NCI-H187 treated with DMSO at 0.1 percent for 48 hours (cell line): ENCODE measurements at places on chromosomes 4 and X.

GRCh38 chr4:134243742-134244713 lies 42.4 kb upstream of the PABPC4L start:
- no peak for DNase-seq

DNA sequence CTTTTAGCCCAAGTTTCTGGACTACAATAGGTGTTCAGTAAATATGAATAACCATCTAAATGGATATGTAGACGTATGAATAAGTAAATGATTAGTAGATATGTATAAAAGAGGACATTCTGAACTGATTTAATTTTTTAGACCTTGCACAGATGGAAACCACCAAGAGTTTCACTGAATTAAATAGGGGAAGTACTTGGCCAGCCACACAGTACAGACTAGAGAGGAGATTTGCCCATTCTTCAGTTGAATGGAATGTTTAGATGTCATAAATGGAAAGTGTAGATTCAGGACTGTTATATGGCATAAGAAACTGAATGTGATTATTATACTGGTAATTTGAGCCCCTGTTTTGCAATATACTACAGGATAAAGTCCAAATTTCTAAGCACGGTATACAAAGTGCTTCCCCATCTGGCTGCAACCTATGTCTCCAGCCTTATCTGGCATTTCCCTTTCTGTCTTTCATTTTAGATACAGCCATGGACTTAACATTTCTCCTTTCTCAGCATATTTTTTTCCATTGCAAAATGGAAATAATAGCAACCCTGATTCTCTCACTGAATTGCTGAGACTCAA lies 137.8 kb upstream of the HS3ST1 start:
- DNase-seq = no peak

DNA sequence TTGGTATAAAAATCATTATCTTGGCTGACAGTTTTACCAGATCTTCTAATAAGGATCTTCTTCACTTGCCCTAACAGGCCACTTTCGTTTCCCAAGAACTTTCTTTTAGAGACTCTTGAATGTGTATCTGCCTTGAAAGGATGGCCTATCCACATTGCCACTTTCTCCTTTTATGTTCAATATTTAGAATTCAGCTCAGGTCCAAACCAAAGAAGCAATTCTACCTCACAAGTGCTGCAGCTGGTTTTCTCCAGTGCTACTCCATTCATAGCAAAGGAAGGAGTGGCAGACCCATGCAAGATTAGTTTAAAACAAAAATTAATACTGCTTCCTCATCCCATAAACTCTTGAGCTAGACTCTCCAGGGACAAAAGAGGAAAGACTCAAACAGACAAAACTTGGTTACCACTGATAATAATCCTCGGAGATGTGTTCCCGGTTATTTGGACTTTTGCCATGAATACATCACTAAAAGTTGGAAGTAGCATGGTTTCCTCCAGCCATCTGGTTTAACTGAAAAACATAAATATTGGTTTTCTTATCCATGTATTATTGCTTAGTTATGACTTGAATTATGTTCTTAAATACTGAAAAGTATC lies 401.8 kb downstream of the PABPC4L start:
- DNase-seq = no peak

GRCh38 chr4:67394879-67395278 lies 150.4 kb downstream of the CENPC start:
- no peak for DNase-seq

- DNase-seq = no peak
Measured at GRCh38 chrX:130418066-130418465, 16.3 kb downstream of the RBMX2 start.

GRCh38 chr4:866761-867390 lies 40.9 kb upstream of the CPLX1 start:
- DNase-seq = no peak

- DNase-seq = no peak
Measured at GRCh38 chr4:139913398-139913990, 240.5 kb downstream of the MAML3 start.

DNA sequence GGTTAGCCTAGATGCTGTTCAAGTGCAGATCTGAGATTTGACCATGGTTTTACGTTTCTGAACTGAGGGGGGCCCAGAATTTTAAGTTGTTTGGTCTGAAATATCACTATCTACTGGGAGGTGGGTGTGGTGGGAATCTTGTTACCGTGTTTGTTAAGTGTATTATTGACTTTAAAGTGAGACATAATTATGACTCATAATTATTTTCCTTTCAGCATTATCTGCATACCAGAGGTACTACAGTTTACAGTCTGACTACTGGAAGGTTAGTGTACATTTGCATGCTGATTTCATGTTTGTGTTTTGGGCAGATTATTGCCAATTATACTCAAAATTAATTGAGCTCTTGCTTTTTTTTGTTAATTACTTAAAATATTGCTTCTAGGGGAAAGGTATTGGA lies 101.5 kb downstream of the KDM6A start:
- no peak for DNase-seq

DNA sequence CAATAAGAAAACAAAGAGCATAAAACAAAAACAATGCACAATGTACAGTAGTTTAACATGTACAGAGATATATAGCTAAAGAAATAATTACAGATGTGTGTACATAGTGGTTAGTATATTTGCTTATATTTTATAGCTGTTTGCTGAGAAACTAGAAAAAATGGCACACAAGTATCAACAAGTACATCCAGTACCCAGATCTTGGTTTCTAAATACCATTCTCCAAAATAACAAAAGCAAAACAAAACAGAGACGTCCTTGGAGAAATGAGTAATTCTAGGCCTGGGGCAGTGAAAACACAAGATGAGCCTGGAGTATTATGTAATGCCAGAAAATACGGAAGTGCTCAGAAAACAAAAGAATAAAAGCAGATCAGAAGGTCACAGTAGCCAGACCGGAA lies 189.6 kb downstream of the TMEM47 start:
- DNase-seq = no peak

DNA sequence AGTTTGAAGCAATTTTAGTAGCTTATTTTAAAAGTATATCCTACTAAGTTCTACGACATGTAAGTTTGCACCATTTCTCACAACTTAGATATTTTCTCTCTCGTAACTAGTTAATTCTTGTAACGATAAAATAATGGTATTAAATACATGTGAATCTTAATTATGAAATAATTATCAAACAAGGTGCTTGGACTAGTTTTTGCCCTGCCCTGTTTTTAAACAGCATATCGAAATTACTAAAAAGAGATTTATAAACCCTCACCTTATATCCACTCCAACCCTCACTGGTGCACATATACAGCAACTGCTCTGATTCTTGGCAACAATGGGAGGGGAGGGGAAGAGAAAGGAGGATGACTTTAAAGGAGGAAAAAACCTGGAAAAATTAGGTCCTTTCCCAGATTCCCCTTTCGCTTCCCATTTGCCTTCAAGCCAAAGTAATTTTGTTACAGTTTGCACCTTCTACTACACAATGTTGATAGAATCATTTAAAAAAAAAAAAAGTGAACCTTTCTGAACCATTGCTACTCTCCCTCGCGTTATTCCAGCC lies 820 bp upstream of the MAB21L2 start:
- no peak for DNase-seq

DNA sequence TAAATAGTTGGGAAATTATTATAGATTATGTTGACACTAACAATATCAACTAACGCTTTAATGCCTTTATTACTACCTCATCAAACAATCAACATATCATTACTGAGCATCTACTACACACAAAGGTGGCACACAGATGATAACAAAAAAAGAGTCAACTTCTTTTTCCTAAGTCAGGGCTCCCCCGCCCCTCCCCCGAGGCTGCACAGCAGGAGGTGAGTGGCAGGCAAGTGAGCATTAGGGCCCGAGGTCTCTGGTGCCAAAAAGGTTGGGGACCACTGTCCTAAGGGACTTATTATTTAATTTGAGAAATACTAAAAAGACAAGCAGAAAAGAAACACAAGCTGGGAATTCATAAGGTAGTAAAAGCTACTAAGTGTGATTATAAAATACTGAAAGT lies 50.3 kb upstream of the MCF2 start:
- no peak for DNase-seq

- DNase-seq = no peak
Measured at GRCh38 chr4:130563185-130563888, 1467.4 kb downstream of the C4orf33 start.

GRCh38 chr4:102061133-102061532 lies 270.6 kb downstream of the BANK1 start:
- DNase-seq = no peak

DNA sequence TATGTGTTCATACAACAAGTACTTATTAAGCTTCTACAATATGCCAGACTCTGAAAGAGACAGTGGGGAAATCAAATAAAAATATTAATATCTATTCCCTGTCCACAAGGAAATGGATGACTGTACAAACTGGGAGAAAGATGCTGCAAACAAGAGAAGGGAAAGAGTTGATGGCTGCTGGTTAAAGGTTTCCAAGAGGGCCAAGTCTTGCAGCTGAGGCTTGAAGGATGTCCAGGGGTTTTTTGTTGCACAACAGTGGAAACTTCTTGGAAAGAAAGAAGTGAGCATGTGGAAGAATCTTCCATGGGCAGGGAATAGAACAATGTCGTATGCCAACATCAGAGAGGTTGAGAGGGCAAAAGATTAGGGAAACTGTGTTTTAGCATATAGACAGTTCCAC lies 95.8 kb downstream of the MID1 start:
- no peak for DNase-seq

DNA sequence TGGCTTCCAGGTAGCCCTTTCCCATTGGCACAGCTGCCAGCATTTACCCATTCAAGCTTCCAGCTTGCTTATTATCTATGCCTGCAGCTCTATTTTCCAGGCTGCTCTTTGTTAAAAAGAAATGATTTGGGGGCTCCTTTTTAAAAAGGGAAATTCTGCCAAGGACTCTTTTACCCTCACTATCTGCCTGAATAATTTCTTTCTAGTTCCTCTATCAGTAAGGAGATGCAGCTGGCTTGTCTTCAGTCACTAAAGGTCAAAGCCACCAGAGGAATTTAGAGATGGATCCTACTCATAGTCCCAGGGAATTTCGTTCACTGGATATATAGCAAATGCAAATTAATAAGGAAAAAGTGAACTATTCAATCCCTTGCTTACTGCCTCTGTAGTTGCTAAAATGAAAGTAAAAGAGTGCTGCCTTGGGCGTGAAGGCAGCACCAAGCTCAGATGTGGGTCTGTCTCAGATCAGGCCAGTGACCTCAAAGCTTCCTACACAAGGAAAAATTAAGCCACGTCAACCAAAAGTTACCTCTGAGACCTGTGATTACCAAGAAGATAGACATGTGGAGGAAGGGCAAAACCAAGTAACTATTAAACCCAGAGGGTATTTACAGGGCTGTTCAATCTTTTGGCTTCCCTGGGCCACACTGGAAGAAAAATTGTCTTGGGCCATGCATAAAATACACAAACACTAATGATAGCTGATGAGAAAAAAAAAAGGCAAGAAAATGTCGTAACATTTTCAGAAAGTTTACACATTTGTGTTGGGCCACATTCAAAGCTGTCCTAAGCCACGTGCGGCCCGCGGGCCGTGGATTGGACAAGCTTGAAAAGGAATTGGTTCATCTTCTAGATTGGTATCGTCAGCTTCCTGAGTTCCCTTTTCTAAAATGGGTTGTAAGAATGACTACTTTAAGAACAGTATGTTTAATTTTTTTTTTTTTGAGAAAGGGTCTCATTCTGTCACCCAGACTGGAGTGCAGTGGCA lies 5.3 kb downstream of the ARSF start:
- DNase-seq = no peak

GRCh38 chrX:66007851-66008250 lies 32.0 kb downstream of the VSIG4 start:
- no peak for DNase-seq

DNA sequence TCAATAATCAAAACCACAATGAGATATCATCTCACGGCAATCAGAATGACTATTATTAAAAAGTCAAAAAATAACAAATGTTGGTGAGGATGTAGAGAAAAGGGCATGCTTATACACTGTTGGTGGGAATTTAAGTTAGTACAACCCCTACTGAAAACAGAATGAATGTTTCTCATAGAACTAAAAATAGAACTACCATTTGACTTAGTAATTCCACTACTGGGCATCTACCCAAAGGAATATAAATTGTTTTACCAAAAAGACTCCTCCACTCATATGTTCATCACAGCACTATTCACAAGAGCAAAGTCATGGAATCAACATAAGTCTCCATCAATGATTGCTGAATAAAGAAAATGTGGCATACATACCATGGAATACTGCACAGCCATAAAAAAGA lies 278.1 kb upstream of the ARSJ start:
- DNase-seq = no peak

GRCh38 chr4:55928846-55929245 lies 19.9 kb upstream of the CEP135 start:
- DNase-seq = no peak

- peak; percentile 0 for DNase-seq
Measured at GRCh38 chrX:8139716-8140115, 31.4 kb downstream of the VCX2 start.

- no peak for DNase-seq
Measured at GRCh38 chr4:144647095-144647561, 1.2 kb downstream of the HHIP start.

- DNase-seq = no peak
Measured at GRCh38 chr4:125547836-125548235, 233.1 kb downstream of the FAT4 start.

DNA sequence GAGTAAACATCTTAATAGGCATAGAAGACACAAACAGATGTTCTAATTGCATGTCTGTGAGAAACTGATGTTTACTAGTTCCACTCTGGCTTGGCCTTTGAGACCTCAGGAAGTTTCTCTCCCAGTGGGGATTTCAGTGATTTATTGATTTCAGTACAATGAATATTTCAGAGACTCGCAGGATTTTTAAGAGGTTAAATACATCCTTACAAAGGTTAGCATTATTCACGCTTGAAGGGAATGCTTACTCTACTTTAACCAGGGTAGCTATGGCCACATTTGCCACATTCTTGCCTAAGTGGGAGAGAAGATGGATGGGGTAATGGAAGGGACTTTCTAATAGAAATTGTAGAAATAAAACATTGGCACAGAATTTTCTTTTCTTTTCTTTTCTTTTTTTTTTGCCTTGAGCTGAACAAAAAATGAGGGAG lies 480.1 kb downstream of the SPRY1 start:
- DNase-seq = no peak

- no peak for DNase-seq
Measured at GRCh38 chr4:15117270-15117946, 115.1 kb downstream of the CPEB2 start.

DNA sequence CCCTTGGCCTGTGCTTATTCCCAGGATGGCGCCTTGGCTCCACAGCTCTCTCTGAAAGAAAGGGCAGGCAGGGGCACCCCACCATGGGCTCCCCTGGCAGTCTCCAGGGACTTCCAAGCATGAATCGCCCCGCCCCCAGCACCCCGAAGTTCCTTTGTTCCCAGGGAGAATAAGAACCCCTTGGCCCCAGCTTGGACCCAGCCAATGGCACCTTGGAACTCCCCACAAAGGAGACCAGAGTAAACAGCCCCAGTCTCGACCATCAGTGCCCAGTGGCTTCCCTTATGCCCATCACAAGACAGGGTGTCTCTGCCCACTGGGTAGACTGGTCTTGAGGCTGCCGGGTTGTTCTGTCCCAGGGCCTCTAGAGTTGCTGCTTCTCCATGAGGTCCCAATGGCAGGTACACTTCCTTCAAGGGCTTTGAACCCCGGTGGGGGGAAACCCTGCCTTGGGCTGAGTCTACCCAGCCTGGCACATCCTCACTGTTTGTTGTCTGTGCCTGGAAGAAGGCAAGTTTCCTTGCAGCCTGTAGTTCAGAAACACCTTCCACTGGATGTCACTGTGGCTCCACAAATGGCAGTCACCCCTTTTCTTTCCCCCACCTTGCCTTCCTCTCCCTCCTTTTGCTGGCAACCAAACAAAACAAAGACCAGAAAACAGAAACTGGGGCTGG lies 30.8 kb downstream of the NBDY start:
- no peak for DNase-seq
